ENCODE measurements at places on chromosomes 7 and 10.

GRCh38 chr10:4053940-4054339, 268.9 kb upstream of the KLF6 start:
- peak; percentile 35 for DNase-seq

DNA sequence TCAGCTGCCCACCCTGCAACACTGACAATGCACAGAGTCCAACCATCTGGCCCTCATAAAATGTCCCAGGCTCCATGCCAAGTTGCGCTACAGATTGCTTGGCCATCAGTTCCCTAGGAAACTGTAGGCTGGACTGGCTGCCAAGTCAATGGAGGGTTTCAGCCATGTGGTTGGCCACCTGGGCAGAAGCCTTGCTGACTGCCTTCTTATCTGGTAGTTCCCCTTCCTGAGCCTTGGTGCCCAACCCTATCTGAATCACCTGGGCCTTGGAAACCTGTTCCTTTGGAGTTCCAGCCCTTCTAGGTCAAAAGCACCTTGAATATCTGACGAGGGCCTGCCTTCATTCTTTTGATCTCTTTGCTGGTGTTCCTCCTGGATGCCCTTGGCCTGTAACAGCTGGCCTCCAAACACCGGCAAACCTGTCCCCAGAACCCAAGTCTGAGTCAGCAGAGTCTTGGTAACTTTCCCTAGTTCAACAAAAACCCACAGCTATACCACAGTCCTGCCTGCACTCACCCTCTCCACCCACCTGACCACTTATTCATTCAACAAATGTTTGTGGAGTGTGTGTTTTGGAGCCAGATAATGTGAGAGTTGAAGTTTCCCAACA, 37.4 kb upstream of the KDM7A start:
- no peak for DNase-seq

DNA sequence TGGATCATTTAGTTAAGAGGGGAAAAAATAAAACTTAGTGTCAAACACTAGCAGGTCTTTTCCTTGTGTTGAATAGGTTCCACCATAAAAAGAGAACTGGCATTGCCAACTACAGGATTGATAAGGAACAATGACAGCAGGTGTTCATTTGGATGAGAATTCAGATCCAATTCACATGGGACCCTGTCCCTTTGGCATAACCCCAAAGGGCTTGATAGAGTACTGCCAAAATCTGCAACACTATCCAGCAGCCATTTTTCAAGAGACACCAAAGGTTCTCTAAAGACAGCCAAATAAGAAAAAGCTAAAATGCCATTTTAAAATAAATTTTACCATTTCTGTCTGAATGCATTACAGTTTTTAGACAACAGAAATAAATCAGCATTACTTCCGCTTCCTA, 422.3 kb downstream of the DGKB start:
- no peak for DNase-seq

DNA sequence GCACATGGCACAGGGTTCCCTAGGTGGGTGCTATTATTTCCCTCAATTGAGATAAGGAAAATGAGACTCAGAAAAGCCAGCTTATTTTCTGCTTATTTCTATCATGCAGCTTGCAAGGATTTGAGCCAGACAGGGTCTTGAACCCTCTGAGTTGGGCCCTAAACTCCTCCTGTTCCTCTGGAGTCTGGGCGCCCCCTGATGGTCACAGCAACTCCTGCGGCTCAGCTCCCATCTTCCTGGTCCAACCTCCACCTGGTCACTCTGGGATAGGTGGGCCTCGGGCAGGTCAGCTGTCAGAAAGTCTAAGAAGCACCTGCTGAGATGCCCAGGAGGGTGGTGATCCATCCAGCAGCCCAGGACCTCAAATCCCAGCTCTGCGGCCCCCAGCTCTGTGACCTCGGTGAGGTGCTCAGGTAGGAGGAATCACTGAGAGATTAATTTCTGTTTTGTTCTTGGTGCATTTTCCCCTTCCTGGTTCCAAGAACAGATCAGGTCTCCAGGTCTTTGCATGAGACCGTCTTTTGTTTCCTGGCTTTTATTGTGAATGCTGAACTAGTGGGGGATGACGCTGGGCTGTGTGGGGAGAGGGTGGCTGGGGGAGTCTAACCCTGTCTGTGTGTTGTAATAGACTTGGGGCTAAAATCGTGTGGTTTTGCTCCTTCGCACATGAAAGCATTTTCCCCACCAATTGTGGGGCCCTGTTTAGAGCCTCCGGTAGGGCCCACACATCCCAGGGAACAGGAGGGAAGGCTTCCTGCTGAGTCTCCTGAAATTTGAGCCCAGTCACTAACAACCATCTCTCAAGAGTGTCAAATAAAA, 32.8 kb downstream of the TMEM130 start:
- DNase-seq: no peak

- no peak for DNase-seq
Measured at GRCh38 chr7:120254845-120255244, 18.1 kb upstream of the KCND2 start.

DNA sequence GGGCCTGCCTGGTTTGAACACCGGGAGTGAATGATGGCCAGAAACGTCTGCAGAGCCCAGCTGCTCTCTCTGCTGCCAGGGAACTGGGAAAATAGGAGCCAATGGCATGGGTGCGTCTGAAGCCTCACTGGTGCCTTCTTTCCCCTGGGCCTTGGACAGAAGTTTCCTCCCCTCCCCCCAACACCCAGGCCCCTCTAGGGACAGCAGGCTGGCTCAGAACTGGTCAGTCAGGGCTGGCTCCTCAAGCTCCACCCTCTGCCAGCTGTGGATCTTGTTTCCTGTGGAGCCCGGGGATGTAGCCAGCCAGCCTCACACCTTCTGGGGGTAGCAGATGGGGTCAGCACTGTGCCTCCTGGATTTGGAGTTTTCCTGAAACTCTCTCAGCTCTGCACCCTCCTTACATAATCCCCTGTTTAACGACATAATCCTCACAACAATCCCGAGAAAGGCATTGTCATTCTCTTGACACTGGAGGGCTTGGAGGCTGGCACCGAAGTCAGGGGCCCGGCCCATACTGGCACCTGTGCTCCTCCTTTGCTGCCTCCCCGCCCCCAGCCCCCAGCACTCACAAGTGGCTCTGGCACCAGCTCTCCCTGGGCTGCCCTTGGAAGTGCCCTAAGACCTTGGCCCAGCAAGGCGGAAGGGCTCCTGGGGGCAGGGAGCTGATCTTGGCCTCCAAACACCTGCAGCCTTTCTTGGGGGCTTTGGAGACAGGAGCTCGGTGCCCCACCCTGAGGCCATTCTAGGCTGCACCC, 5.7 kb downstream of the LDB3 start:
- no peak for DNase-seq

DNA sequence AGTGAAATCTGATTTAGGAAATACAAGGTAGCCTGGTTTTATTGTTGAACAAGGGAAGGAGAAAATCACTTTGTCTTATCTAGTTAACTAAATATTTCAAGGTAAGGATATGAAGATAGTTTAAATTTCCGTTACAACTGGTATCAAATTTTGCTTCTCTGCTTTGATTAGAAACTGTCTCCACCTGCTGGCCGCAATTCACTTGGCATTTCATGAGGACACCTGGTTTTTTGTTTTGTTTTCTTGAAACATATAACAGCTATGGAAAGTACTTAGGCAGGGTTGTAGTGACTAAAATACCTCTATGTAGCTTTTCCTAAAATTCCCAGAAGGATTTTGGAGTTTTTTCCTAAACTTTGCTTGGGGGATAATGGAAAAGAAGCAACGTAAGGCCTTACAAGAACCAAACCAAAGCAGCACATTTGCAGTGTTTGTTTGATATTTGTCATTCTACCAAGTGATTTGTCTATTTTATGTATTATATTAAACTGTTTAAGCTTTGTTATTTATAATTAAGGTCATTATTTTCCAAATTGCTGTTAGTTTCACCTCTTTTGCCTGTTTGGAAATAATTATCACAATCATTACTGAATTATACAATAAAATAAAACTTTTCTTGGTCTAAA, 73.6 kb downstream of the AHCYL2 start:
- peak; percentile 16 for DNase-seq

DNA sequence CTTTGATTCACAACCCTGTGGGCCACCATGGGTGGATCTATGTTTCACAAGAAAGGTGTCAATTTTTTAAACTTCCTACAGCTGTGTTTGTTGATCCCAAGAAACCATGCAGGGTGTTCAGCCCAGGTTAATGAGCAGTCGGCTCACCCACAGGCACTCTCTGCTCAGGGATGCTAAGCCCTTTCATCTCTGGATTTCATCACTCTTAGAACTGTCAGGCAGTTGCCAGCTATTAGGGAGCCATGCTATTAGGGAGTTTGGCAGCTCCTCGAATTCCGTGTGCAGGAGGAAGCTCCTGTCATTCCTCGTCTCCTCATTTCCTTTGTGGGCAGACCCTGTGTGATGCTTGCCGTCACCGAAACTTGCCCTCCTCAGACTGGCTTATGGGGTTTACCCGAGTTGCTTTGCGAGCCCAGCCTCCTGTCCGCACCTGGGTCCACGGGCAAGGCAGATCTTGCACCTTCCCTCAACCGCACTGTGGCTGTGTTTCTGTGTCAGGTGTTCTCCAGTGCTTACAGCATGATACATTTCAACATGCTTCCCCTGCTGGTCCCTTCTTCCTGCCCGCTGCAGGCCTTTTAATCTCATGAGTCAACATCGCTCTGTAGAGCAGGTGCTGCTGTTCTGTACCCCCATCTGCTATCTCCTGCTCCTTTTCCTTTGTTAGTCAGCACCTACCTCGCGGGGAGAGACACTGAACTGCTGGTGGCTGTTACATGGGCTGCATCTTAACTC, 509.8 kb downstream of the SUGCT start:
- DNase-seq: no peak

DNA sequence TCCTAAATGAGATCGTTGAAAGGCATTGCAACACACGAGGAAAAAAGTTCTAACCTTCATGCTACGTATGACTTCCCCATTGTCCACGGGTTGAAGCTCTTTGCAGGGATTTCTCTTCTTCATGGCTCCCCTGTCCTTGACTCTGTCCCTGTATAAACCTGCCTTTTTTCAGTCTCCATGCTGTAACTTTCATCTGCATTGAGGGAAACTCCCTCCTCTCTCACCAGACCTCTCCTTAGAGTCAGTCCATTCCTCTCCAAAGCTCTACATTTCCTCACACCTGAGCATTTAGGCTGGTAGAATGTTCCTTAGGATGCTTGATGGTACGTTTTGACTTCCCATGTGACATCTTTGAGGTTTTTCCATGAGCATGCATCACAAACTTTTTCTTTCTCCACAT, 134.2 kb upstream of the FAM171A1 start:
- no peak for DNase-seq

DNA sequence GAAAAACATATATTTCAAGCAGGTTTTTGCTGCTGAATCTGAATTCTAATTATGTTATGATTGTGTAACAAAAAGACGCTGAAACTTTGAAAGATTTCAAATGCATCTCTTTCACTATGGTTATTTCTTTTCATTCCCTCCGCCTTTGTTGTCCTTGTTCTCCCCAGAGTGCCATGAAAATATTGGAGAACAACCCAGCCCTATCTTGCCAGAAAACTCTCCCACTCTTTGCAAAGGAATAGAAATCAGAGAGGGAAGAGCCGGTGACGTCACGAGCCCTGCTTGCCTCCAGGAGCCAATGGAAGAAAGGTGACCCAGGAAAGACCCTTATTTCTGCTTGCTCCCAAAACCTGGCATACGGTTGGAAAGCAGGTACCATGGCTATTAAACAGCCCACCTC, 3.4 kb downstream of the GFRA1 start:
- DNase-seq: no peak

DNA sequence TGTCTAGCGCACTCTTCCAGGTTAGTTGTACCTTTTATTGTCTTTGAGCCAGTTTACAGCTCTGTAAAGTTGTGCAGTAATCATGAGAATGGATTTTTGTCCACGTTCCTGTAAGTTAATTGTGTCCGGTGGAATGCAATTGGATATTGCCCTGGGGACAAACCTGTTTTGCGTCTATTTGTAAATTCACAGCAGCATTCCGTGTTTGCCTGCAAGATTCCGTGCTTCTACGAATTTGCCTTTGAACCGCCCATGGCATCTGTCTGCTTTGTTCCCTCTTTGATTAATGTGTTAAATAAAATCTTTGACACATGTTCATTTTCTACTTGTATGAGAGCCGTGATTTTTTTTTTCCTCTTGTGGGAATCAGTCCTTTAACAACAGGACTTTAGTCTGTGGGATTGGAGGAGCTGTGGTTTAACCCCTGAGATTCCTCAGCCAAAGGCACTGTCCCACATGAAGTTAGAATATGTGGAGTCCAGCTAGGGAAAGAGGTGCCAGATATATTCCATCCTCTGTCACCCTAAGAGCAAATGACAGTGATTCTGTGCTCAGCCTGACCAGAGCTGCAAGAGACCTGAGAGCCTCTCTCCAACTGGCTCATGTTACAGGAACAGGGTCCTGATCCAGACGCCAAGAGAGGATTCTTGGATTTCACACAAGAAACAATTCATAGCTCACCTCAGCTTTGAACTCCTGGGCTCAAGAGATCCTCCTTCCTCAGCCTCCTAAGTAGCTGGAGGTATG, 126.3 kb downstream of the COL26A1 start:
- no peak for DNase-seq

DNA sequence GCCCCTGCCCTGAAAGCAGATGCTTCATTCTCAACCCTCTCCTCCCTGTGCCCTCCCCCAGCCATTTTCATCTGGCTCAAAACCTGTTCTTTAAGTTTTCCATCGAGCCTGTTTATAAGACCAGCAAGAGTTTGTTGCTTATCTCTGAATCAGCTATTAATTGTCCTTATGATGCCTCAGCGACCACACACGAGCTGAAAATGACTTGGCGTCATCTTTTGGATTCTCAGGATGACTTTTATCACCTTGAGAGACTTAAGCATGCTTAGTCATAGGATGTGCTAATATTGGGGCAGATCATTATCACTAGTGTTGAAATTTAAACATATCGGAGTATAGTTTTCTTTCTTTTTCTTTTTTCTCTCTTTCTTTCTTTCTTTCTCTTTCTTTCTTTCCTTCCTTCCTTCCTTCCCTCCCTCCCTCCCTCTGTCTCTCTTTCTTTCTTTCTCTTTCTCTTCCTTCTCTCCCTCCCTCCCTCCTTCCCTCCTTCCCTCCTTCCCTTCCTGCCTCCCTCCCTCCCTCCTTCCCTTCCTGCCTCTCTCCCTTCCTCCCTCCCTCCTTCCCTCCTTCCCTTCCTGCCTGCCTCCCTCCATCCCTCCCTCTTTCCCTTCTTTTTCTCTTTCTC, 184.5 kb downstream of the PHTF2 start:
- no peak for DNase-seq

GRCh38 chr7:39042670-39043069, 65.0 kb downstream of the POU6F2 start:
- no peak for DNase-seq

DNA sequence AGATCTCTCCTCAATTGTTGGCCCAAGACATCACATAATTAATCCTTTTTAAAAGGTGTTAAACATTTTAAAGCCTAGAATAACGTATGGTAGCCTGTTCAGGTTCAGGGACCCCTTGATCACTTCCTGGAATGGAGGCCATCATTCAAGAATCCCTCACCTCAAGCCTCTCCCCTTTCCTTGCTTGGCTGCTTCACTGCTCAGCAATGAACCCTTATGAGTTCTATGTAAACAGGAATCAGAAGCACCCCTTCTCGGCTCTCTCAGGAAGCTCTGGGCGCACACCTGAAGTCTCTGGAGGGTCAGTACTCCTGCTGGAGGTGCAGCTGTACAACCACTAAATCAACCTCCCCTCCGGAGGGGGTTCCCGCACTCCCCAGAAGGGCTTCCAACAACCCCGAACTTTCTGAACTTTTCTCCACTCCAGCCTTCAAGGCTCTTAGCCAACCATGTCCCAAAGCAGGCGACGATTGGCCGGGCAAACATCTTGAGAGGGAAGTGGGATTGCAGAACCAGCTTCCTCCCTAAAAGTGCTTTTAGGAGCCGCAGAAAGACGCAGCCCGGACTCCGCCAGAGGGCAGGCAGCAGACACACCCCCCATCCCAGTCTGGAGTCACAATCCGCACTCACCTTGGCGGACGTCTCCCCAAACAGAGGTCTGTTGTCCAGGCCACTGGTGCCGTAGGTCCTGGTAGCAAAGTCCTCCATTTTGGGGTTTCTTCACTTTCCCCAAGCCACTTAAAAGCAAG, 562 bp downstream of the TMEM243 start:
- peak; percentile 56 for DNase-seq

Data from CD4-positive, alpha-beta T cell treated with Interferon gamma for 1 hour (primary cell).